ENCODE measurements at places on chromosomes 6 and 20.
A peak's percentile ranks its signal among the peaks of the same experiment; 100 is the strongest.

- no peak for DNase-seq
These were observed 9.6 kb upstream of the BEND3 start for GRCh38 chr6:107124934-107125348.

- DNase-seq: no peak
These were observed 766 bp upstream of the TBC1D22B start for GRCh38 chr6:37256692-37257319.

GRCh38 chr6:120005292-120005976, 655.9 kb upstream of the MAN1A1 start:
- DNase-seq: no peak

DNA sequence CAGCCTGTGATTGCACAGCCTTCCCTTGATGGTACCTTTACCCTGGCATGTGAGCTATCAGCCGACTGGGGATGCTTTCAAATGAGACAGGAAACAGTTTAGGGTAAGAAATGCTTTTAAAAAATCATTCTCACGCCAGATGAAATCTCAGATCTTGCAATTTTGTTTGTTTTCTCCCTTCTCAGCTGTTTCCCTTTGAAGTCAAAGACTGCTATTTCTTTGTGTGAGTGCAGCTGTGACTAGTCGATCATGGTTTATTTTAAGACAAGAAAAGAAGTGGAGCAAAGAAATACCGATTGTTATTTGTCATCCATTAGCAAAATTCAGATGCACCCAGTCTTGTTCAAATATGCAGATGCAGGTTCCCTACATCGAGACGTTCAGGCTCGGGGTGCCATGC, 489.7 kb downstream of the QKI start:
- DNase-seq: no peak

DNA sequence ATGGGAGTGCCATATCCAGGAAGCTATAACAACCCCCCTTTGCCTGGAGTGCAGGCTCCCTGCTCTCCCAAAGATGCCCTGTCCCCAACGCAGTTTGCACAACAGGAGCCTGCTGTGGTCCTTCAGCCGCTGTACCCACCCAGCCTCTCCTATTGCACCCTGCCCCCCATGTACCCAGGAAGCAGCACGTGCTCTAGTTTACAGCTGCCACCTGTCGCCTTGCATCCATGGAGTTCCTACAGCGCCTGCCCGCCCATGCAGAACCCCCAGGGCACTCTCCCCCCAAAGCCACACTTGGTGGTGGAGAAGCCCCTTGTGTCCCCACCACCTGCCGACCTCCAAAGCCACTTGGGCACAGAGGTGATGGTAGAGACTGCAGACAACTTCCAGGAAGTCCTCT, 56.7 kb upstream of the TMEM181 start:
- no peak for DNase-seq

DNA sequence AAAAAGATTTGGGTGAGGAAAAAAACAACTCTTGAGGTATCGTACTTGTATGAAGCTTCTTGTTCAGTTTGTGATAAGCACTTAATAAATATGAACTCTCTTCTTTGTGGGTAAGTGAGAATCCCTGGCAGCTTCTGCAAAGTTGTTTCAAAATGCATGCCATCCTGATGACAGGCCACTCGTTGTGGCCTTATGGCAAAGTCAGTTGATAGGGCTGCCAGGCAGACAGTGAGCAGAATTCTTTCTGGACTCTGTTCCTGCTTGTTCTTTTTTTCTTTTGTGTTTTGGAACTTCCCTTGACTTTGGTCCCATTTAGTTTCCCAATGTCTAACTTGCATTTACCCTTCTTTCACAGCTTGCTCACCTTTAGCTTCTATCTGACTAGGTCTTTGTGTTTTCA, 983.5 kb upstream of the FLRT3 start:
- DNase-seq: no peak

GRCh38 chr20:48259456-48259855, 474.2 kb upstream of the SULF2 start:
- no peak for DNase-seq

DNA sequence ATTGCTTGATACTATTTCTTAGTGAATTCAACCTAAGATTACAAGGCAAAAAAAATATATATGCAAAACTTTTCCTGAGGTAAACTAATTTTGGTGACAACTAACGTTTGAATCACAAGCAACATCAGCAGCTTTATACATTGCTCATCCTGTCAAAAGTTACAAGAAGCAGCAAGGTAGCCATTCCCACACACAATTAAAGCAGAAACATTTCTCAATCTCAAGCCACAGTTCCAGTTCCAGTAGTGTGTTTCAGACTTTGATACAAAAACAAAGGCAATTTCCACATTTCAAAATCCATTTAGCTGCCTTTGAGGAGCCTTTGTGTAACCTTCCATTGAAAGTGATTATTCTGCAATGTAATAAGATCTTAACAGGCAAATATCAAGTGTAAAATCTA, 191.0 kb downstream of the WDR27 start:
- no peak for DNase-seq

GRCh38 chr6:131635384-131636340, 1.4 kb upstream of the ENPP3 start:
- DNase-seq: no peak

- no peak for DNase-seq
These were observed 60.3 kb upstream of the DEK start for GRCh38 chr6:18324706-18325042.

GRCh38 chr6:132598473-132598872, 8.9 kb upstream of the TAAR5 start:
- DNase-seq: no peak

DNA sequence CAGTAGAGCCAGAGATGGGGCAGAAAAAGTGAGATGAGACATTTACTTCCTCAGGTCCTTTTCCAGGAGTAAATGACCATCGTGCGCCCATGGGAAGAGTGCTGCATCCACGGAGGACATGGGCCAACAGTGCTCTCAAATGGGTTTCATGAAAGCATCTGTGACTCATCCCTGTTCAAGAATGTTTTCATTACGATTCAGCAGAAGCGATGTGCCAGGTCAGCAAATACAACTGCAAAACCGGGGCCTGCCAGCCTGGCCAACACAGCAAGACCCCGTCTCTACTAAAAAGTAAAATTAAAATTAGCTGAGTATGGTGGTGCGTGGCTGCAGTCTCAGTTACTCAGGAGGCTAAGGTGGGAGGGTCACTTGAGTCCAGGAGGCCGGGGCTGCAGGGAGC, 125.1 kb downstream of the LY86 start:
- DNase-seq: no peak

DNA sequence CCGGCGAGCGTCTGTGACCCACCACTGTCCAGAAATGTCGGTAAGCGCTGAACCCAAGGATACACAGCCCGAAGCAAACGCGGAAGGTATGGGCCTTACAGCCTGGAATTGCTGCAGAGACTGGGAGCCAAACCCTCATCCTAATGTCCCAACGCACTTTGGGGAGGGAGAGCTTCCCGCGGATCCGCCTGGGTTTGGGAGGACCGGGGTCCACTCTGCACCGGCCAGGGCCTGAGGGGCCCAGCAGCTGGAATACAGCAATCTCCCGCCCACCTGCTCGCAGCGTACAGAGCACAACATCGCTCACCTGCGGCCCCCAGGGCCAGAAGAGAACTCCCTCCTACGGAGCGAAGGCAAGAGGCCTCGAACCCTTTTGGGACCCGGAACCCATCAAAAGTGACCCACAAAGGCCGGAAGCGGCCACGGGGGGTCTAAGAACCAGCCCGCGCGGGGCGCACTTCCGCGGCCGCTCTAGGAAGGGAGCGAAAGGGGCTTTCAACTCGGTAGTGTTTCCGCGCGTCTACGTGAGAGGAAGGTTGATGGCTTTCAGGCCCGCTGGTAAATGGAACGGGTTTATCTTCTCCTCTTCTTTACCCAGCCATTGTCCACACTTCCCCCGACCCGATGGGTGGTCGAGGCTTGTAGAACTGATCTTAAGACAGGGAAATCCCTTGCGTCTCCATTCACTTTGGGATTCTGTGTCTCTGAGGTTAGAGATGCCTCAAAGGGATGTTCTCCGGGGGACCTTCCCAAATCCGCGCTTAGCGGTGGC, at the start of gene ZSCAN12:
TSS of gene ZSCAN12 (minus strand) at position 398 of the 772 bp plus-strand sequence. CDS start 1,342 bp downstream, outside the sequence.
- peak; percentile 36 for DNase-seq

GRCh38 chr6:80348263-80348662, 241.8 kb downstream of the BCKDHB start:
- DNase-seq: no peak

- DNase-seq: no peak
These were observed 148.9 kb downstream of the GRM1 start for GRCh38 chr6:146177785-146178184.

GRCh38 chr20:43901296-43901695, 13.4 kb upstream of the TOX2 start:
- DNase-seq: no peak

DNA sequence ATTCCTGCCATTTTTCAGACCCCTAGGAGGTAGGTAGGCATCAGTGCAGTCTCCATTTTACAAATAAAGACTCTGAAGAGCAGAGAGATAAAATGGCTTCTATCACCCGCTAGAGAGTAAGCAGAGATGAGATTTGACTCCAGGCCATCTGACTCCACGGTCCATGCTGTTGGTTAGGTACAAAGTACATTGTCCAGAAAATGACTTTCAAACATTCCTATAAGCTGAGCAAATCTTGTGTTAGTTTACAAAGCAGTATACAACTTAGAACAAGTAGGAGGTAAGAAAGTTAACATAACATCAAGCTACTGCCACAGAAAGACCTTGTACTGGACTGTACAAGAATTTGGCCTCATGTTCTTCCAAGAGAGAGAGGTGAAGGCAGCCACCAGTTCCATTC, 14.9 kb downstream of the BTN1A1 start:
- no peak for DNase-seq

DNA sequence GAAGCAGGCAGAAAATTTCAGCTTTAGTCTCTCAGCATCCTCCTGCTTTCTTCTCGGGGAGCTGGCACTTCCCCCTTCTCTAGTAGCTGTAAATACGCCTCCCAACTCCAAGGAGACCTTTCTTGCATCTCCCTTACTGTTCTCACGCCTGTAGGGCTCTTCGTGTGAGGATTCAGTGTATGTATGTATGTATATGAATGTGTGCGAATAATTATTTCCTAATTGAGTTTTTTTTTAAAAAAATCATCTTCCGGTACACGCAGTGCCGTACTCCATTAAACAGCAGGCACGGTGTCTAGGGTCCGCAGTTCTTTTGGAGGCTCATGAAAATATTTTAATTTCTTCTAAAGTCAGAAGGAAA, 85.4 kb downstream of the HFE start:
- no peak for DNase-seq

- DNase-seq: no peak
These were observed 16.6 kb upstream of the HCK start for GRCh38 chr20:32035426-32035779.

- DNase-seq: no peak
These were observed 409.3 kb upstream of the RUNX2 start for GRCh38 chr6:44918671-44919296.

All from thoracic aorta (tissue), 2 donors.